Nasal cavity respiratory epithelium epithelial cell of viscerocranial mucosa (primary cell): ENCODE measurements at places on chromosomes 11 and 22. TPM values are rescaled to one million over a fixed set of nuclear protein-coding genes. Genes with fewer than 3 reads are reported as not detected.

FXYD2 gene
- not detected in 2 replicates for total RNA-seq

NAALADL1 gene
- 5.8 and 7.2 TPM in 2 replicates for total RNA-seq

RIMBP3C gene
- total RNA-seq = not detected in 2 replicates

ANO1 gene
- 9.6 and 38.4 TPM in 2 replicates for total RNA-seq

GLYAT gene
- total RNA-seq = not detected in 2 replicates

WBP2NL gene
- 0.34 and 0.57 TPM in 2 replicates for total RNA-seq

PRCP gene
- 12.3 and 63.3 TPM in 2 replicates for total RNA-seq

FADS3 gene
- 33.5 and 41.6 TPM in 2 replicates for total RNA-seq

H19 gene
- total RNA-seq = 2.9 and 3.8 TPM in 2 replicates

PRR33 gene
- total RNA-seq = not detected in 2 replicates

PGA5 gene
- not detected in 2 replicates for total RNA-seq

KCNK4 gene
- not detected in 2 replicates for total RNA-seq

OR51E2 gene
- total RNA-seq = not detected in 2 replicates

SCGB2A2 gene
- not detected in 2 replicates for total RNA-seq
